Smooth muscle cell of the brain vasculature (primary cell): ENCODE measurements at places on chromosomes 6 and 20.

DNA sequence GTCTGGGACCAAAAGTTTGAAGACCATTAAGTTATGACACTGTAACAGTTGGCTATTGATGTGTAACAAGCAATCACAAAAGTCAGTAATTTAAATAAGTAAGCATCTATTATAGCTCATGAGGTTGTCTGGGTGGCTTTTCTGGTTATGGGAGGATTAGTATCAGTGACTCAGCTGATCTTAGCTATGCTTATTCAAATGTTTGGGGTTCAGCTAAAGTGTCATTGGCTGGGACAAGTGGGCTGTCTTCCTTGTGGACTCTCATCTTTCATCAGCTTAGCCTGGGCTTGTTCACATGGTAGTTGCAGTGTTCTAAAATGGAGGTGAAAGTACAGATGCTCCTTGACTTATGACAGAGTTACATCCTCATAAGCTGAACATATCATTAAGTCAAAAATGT, 74.6 kb upstream of the LAMP5 start:
- DNase-seq: no peak

- no peak for DNase-seq
Measured at GRCh38 chr20:2807019-2807418, 6.6 kb upstream of the CPXM1 start.

GRCh38 chr20:58965270-58966064, 15.6 kb upstream of the NELFCD start:
- no peak for DNase-seq

DNA sequence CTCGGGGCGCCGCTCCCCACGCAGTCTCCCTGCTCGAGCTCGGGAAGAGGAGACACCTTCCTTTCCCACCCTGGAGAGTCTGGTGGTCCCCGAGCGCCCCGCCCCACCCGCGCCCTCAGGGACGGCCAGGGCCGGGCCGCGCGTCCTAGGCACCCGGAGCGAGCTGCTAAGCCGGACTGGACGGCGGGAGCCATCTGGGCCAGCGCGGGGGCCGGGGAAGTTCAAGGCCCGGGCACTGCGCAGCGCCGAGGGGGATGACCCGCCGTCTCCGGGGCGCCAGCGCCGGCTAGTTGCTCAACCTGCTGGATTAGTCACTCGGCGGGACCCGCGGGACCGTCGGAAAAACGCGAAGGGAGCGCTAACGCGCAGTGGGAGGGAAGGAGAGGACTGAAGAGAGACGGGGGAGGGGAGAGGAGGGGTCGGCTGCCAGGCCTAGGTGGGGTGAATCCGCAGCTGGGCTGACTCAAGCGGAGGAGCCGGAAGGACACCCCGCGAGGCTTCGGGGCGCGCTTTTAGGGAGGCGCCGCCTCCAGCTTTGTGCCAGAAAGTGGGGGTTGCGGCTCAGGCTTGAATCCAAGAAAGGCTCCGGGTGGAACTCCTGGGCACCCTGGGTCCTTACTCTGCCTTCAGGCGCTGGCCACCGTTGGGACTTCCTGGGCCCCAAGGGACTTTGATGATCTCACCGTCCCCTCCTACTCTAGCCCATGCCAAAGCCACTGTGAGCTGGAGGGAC, 75.7 kb upstream of the FOXP4 start:
- DNase-seq: no peak

GRCh38 chr6:51167468-51167867, 348.8 kb downstream of the TFAP2B start:
- DNase-seq: no peak

DNA sequence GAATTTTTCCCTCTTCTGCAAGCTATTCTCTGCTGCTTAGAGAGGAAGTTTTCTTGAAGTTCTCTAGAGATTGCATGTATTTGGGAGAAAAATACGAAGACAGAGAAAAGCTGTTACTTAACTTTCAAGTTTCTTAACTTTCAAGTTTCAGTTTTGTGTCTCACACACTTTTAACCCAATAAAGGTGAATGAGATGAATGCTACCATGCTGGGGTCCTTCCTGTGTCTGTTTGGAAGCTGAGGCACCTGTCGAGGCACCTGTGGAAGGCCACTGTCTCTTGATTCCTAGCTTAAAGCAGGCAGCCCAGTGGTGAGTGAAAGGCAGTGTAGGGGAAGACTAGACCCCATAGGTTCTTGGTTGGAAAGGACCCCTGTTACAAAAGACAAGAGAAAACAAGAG, 372.8 kb upstream of the JARID2 start:
- no peak for DNase-seq

- DNase-seq: no peak
Measured at GRCh38 chr20:24971376-24972101, 21.0 kb downstream of the APMAP start.

- DNase-seq: no peak
Measured at GRCh38 chr6:20605581-20605980, 71.3 kb downstream of the CDKAL1 start.

GRCh38 chr6:53023323-53023722, 28.2 kb upstream of the GSTA4 start:
- DNase-seq: no peak

GRCh38 chr6:90217506-90218127, 79.0 kb downstream of the BACH2 start:
- DNase-seq: no peak

DNA sequence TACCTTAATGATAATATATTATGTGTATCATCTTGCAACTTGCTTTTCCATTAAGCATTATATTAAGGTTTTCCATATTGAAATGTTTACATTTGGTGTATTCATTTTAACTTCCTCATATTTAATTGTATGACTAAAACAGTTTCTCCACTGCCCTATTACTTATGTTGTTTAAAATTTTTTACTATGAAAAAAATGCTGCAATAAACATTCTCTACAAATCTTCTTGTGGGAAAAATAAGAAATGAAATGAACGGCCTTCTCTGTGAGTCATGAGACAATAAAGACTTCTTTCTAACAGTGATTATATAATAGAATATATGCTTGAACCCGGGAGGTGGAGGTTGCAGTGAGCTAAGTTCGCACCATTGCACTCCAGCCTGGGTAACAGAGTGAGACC, 25.5 kb downstream of the FASTKD5 start:
- DNase-seq: no peak

DNA sequence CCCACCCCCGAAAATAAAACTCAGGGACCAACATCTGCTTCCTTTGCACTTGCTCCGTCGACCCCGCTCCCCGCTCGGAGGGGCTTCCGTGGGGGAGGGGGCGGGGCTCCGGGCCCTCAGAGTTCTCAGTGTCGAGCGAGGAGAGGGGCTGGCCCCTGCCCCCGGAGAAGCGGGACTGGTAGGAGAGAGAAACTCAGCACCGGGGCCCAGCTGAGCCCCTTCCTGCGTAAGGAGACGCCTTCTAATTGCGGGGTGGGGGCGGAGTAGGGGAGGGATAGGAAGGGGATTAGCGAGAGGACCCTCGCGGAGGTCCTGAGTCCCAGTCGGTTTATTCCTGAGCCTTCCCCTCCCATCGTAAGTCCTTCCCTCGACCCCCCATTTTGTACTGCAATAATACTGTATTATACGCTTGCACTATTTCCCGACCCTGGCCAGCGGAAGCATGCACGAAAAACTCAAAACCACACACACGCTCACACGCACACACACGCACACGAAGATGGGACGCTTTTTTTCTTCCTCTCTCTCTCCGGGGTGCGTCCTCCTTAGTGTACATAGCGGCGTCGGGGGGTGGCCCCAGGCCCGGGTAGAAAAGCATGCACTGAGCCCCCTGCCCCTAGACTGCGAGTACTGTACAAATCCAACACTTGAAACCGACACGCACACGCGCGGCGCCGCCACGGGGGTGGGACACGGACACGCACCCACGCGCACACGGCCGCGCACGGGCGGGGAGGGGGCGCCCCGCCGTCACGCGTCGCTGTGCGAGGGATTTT, 22.1 kb upstream of the SLC22A7 start:
- DNase-seq: no peak

DNA sequence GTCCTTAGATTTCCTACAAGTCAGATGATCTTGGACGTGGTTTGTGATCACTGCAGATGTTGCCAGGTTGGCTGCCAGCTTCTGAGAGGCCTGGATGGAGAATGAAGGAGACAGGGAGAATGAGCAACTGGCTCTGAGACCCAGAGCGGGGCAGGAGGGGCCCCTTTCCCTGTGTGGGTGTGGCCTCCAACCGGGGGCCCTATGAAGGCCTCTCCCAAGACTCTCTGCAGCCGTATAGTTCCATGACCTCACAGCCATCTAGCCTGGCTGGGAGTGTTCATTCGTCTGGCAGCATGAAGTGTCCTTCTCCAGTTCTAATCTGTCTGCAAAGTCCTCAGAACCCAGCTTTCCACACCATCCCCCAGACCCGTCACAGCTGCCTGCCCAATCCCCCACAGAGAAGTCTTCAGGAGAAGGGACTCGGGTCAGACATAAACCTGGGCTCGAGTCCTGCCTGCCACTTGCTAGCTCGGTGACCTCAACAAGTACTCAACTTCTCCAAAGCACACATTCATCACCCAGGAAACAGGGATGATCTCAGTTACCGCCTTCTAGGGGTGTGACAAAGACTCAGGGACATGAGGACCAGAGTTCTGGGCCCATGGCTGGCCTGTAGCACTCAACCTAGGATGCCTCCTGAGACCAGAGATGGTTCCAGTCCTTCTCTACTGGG, 122.6 kb downstream of the EDN3 start:
- DNase-seq: no peak

- DNase-seq: no peak
Measured at GRCh38 chr6:62711750-62712149, 425.7 kb upstream of the KHDRBS2 start.
